ENCODE measurements at places on chromosomes 11 and 22.

DNA sequence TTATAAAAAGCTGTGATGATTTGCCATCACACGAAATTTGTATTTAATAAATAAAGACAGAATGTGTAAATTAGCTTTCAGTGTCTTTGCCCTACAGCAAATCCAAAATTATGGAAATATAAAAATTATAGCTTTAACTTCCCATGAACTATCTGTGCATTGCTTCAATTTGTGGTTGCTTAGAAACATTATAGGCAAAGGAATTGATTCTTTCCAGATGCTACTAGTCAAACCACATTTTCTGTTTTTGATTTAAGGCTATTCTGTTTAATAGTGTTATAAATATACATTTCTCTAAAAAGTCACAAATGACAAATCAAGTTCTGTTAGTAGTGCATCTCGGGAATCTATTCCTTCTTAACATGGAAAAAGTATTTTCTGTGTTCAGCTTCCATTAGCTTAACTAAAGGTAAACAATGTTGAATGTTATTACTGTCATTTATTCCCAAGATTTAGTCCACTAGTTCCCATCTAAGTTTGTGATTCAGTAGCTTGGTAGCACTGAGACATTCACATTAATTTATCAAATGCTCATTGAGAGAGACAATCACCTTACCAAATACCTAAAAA lies 1086.3 kb upstream of the CCDC90B start:
- DNase-seq: no peak

GRCh38 chr11:111440416-111441205 lies 61.5 kb upstream of the POU2AF1 start:
- DNase-seq: no peak

- DNase-seq: no peak
Measured at GRCh38 chr11:11668781-11669180, 47.0 kb upstream of the GALNT18 start.

DNA sequence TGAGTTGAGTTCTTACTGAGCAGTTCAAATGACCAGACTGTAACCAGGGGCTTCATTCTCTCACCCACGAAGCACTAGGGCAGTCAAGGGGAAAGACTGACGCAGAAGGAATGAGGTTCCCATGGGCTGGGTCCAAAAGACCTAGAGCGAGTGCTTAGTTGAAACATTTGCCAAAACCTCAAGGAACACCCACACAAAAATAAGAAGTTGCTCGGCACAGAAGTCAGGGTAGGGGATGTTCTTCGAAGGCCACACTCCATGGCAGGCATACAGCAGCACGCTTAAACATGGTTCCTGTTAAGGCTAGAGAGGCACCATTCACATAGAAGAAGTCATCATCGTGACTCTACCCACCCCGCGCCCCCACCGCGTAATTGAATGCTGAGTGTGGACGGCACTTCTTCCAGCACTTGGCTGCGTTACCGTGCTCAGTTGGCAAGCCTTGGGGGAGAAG lies 52.9 kb downstream of the TIMP3 start:
- DNase-seq: no peak

GRCh38 chr11:114033572-114033971 lies 25.9 kb upstream of the ZBTB16 start:
- no peak for DNase-seq

DNA sequence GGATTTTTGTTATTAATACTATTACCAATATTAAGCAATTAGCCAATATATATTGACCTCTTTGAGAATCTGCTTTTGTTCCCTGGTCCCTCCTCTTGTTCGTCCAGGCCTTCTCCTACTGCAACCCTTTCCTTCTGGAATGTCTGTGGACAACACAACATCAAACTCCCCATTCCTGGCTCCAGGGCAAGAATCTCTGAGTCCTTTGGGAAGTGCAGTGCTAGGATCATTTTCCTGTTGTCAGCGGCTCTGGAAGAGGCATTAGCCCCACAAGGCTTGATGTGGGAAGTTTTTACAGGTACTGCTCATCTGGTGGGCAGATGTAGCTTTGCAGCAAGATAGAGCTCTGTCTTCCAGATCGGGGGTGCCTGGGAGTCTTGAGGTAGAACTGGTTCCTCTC lies 74.3 kb downstream of the RPUSD4 start:
- no peak for DNase-seq

DNA sequence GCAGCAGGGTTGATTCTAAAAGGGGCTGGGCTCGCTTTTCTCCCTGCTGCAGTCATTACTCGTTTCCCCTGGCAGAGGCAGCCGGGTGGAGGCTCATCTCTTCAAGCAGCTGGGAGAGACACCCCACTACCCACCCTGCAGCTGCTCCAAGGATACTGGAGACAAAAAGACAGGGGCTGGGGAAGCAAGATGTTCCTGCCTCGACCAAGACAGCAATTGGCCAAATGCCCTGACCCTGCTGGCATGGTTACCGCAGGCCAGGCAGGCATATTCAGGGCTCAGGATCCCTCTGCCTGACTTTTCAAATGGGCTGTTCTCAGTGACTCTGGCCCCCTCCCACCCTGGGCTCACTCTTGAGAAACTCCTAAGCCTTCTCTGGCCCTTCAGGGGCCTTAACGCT lies 6.8 kb upstream of the RGL4 start:
- no peak for DNase-seq

DNA sequence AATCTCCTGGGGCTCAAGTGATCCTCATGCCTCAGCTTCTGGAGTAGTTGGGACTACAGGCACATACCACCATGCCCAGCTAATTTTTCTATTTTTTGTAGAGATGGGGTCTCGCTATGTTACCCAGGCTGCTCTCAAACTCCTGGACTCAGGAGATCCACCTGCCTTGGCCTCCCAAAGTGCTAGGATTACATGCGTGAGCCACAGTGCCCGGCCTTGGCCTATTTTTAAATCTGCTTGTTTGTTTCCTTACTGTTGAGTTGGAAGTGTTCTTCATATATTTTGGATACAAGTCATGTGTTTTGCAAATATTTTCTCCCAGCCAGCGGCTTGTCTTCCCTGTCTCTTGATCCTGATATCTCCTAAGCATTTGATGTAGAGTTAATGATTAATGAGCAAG lies 5.0 kb downstream of the PARVB start:
- DNase-seq: no peak

DNA sequence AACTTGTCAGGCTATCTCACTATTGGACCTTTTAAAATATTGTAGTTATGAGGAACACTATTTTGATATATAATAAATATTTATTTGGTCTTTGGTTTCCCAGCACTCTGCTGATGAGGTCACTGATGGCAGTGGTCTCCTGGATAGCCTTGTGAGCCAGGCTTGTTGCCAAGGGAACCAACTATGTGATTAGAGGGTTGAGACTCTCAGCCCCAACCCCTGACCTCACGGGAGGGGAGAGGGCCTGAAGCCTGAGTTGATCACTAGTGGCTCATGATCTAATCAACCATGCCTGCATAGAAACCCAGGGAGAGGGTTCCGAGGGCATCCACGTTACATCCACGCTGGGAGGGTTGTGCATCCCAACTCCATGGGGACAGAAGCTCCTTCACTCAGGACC lies 10.8 kb downstream of the PANX1 start:
- DNase-seq: no peak

DNA sequence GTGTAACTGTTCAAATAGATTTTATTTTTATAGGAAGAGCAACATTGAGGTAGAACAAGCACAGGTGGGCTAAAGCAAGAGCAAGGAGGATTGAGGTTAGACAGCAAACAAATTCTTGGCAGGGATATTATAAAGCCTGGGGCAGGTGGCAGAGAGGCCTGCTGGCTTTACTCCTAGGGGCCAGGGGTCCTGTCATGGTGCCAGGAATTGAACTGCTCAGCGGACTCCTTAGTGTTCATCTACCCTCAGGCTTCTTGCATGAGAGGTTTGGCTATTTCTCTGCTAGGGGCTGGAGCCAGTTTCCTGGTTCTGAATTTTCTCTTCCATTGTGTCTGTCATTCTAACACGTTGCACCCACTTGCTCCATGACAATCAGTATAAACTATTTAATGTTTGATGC lies 217.2 kb upstream of the NCAM1 start:
- DNase-seq: no peak

DNA sequence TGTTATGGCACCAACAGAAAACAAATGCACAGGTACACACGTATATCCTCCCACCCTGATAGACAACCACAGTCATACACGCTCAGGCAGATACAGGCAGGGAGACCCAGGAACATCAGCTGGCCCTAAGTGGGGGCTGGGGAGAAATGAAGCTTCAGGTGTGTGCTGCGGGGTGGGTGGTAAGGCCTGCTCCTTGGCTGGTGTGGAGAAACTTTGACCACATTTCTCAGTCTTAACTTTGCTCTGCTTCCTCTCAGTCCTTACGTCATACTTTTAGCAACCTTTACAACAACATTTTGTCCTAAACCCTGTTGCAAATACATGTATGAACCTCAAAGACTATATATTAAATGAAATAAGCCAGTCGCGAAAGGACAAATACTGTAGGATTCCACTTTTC lies 6.7 kb upstream of the ANAPC15 start:
- DNase-seq: peak; percentile 1

- no peak for DNase-seq
Measured at GRCh38 chr11:45150301-45150700, 3.9 kb downstream of the PRDM11 start.

DNA sequence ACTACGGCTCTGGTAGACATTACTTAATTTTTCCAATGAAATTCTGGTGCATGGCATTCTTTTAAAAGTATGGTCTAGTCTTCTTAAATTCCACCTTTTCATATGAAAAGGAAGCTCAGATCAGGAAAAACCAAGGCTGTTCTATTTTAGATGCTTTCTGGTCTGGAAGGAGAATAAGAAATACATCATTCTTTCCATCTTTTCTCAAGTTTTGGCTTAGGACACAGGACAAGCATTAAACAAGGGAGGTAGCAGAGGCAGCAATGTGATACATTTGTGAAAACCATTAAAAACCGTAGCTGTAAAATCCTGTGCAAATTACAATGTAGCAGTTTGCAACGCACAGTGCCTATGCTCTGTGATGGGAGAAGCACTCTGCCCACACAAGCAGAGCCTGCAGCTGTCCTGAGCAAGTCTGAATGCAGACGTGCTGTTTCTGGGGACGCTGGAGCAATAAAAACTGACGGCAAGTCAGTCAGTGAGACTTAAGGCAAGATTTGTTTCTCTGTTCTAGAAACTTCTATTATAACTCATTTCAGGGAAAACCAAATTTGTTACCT lies 23.7 kb downstream of the NAP1L4 start:
- DNase-seq: no peak

Data from Kasumi-1 (cell line).